ENCODE measurements at places on chromosomes 4 and X.

DNA sequence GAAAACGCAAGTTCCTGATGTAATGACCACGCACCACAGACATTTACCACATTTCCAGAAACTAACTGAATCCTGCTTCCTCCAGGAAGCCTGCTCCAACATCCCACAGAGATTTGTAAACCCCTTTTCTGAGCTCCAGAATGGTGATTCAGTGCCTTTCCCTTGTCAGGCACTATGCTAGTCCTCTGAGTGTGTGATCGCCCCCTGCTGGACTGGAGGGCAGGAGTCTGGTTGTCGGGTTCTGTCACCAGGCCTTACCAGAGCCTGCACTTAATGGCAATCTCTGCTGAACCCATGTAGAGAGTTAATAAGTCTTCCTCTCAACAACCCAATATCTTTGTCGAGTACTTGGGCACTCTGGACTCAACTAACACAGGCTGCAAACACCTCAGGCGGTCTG lies 14.5 kb upstream of the KDM5C start:
- peak; percentile 48 for DNase-seq

DNA sequence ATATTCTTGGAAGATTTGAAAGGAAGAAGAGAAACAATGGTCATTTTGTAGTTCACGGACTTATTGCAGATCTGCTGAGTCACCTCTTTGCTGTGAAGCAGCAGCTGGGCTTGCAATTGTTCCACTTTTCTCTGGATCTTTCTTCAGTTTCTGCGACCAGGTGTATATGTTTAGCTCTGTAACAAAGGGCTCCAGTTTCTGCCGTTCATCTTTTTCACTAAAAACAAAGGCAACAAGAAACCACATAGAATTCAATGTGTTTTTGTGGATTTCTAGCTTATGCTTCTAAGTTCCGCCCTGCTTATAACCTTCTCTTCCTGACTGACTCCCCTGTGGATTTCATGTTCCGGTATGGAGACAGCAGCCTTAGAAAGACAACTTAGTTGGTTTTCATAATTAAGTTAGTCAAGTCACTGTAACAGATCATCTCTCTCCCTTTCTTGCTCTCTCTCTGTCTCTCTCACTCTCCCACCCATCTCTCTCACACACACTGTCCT lies 121.6 kb upstream of the EPHA5 start:
- no peak for DNase-seq

- no peak for DNase-seq
Measured at GRCh38 chr4:130127297-130127696, 1031.3 kb downstream of the C4orf33 start.

DNA sequence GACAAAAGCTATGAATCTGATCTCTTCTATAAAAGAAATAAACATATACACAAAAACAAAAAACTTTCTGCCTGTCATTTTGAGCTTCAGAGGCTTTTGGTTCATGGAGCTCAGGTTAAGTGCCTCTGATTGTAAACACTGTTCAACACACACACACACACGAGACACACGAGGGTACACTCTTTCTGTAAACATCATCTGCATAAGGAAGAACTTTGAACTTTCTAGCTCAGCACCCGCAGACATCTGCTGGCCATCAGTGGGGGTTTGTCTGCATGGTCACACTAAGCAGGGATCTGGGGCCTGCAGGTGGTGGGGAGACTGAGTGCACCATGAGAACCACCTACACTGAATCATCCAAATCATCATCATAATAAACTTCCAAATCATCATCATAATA lies 54.9 kb downstream of the STX18 start:
- DNase-seq: no peak

GRCh38 chr4:126838941-126839679 lies 793.6 kb upstream of the INTU start:
- DNase-seq: no peak

DNA sequence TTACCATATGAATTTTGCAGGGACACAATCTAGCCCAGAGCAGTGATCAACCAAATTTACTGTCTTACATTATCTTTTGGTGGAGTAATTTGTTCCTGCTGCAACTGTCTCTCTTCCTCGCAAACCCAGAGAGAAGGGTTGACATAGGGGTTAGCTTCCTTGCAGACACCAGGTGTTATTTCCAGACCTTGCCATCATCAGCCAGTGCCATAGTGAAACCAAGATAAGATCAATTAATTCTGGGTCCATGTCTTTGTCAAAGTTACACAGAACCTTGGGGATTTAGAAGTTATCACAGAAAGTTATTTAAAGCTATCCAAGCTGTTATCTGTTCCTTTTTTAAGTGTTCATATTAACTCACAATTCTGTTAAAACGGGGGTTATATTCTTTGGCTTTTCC lies 23.6 kb upstream of the GPRIN3 start:
- no peak for DNase-seq

Measured in activated T-cell treated with anti-CD3 and anti-CD28 coated beads, Interleukin-2, amount 50 U/mL, for 72 hours (primary cell).